Pulmonary artery endothelial cell (primary cell): ENCODE measurements at places on chromosomes 7 and 10. TPM values are rescaled to one million over a fixed set of nuclear protein-coding genes. Genes with fewer than 3 reads are reported as not detected.

DNA sequence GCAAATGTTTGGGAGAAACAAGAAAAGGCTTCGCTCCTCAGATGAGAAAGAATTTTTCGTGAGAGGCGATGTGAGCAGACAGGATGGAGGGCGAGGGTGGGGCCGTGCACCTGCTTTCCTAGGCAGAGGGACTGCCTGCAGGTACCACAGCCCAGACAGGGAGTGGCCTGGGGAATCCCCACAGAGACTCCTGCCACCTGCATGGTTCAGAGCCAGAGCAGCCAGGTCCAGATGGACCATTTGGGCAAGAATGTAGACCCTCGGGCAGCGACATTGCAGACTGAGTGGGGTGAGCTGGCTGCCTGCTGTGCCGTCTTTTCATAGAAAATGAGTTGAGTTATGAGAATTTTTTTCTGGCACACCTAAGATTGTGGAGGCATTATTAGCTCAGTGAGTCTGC, 216.8 kb downstream of the SNX10 start:
- DNase-seq = no peak

GRCh38 chr7:137664846-137665245, 181.9 kb downstream of the DGKI start:
- DNase-seq = no peak

- no peak for DNase-seq
These were observed 49.6 kb upstream of the SMNDC1 start for GRCh38 chr10:110354322-110354766.

GRCh38 chr10:127881262-127881661, 11.5 kb downstream of the CLRN3 start:
- no peak for DNase-seq

GRCh38 chr10:24651923-24652322, 71.8 kb downstream of the ARHGAP21 start:
- no peak for DNase-seq

- no peak for DNase-seq
These were observed 3.5 kb downstream of the ELMO1 start for GRCh38 chr7:37445064-37445723.

DNA sequence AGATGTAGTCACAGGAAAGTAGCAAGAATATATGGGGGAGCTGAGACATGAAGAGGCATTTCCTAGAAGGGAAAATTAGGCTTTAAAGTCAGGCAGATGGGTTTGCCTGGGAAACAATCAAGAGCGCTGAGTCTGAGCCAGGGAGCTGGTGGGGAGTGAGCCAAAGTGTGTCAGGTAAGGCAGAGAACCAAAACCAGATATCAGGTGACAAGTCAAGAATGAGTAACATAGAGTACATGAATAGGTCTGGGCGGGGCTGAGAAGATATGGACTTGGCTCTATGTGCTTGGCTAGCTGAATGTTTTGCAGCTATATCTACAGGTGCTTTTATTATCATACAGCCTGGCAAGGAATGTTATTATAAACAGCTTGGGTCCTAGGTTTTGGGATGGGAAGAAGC, 49.3 kb downstream of the GPR141 start:
- DNase-seq = no peak

GRCh38 chr10:103709341-103709920, 145.9 kb downstream of the SH3PXD2A start:
- DNase-seq = no peak

DNA sequence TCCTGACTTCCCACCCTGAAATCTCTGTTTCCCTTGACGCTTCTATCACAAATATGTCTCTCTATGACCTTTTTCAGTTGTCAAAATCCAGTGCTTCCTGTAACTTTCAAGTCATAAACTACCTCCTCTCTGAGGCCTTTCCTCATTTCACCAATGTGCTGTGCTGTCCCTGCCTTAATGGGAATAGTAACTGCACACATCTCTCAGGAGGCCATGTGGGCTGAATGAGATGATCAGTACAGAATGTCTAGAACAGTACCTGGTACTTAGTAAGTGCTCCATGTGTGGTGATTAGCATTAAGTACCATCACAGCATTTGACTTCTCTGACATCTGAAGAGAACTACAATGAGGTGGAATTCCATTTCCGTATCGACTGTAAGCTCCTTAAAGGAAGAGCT, 588.5 kb downstream of the KCNMA1 start:
- DNase-seq = no peak

- no peak for DNase-seq
These were observed 11.5 kb downstream of the SGPL1 start for GRCh38 chr10:70827086-70827757.

- DNase-seq = no peak
These were observed 58.6 kb upstream of the COL13A1 start for GRCh38 chr10:69742928-69743602.

- DNase-seq = no peak
These were observed 155.4 kb downstream of the DIP2C start for GRCh38 chr10:534047-534566.

GRCh38 chr10:59331661-59332060, 30.7 kb downstream of the FAM13C start:
- DNase-seq = no peak

GRCh38 chr7:14739841-14740185, 162.7 kb downstream of the DGKB start:
- DNase-seq = no peak

DNA sequence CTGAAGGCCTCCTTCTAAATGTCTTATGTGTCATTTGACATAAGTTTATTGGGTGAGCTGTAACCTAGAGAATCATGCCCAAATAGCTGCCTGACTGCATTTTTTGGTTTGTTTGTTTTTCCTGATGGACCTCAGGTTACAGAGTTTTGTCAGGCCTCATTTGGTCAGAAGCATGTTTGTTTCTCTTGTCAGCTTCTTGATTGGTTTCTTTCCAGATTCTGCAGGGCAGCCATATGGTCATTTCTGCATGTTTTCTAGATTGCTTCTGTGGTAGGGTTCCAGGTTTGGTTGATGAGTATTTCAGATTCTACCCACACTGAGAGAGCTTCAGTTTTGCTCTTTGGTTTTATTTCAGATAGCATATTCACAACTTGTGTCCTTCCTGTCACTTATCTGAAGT, 28.0 kb downstream of the GLCCI1 start:
- DNase-seq = no peak

DNA sequence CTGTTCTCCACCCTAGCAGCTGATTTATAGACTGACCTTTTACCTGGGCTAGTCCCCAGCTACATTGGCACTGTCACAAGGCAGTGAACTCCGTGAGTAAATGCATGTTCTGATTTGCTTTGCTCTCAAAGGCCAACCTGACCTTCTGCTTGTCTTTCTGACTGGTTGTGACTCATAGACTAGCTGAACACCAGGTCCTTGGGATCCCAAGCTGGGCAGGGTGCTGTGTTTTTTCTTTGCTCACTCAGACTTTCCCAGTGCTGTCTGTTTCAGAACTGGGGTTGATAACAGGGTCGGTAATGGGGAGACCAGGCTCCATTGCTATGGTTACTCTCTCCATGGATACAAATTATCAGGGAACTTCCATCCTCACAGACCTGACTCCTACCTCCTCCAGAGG, 35.0 kb downstream of the EVX1 start:
- DNase-seq = no peak

DNA sequence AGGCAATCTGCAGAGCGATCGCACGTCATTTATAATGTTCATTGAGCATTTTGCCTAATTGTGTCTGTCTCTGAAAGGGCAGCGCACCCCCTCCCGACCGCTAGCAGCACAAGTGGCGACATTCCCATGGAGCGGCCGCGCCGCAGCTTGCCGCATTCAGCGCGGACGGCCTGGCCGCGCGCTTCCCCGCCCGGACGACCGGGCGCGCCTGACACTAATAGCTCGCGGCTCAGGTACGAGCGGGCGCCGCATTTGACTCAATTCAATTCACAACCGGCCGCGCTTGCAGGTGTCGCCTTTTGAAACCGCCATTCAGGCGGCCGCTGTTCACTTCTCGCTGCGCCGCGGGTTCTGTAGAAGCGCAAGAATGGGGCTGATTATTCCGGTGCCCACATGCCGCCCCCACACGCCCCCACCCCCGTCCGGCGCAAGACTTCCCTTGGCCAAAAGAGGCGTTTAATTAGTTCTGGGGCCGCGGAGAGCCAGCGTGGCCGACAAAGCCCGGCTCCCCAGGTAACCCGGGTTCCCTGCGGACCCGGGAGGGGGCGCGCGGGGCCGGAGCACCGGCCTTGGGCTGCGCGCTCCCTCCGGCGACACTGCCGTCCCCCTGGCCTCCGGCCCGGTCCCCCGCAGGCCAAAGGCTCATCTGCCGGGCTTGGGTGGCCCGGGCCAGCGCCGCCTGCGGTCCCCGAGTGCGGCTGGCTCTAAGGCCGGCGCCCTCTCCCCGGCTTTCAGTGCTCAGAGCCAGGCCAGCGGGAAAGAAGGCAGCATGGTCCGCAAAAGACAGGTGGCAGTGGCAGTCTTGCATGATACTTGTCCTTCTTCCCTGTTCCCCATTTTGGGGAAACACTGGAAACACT, 18.7 kb upstream of the PTF1A start:
- no peak for DNase-seq

- no peak for DNase-seq
These were observed 38.4 kb downstream of the AMPH start for GRCh38 chr7:38592737-38593288.

DNA sequence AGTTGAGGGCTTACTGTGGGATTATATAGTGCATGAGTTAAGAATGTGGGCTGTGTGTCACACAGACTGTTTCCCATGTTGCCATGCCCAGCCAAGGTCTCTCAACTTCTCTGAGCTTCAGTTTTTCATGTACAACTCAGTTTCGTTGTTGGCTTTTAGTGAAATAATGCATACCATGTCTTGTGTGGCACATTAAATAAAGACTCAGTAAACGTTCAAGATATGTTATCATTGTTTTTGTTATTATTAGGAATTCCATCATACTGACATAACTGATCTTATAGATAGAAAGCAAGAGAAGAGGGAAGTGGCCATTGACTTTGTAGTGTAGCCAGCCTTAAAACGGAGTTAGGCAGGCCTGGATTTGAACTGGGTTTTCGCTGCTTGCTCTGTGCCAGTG, 2.9 kb downstream of the CDK14 start:
- no peak for DNase-seq

DNA sequence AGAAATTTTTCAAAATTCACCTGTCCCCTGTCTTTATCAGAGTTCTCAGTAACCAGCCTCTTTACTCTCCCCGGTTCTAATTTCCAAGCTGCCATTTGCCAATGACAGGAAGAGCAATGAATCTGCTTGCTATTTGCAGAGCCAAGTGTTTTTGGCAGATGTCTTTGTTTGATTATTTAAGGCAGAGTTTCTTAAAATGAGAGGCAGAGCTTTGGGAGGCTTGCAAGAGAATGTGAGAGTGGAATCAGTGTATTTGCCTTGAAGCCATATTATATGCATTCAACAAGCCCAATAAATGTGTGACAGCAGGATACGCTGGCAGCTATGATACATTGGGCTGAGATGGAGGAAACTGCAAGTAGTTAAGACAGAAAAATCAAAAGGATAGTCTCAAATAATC, 196.5 kb downstream of the PHF14 start:
- no peak for DNase-seq

C10orf105 gene
- total RNA-seq = not detected in 2 replicates

IDI2 gene
- not detected in 2 replicates for total RNA-seq

SGCE gene
- total RNA-seq = 63.8 and 70.2 TPM in 2 replicates

DNAJC2 gene
- 21.9 and 26.4 TPM in 2 replicates for total RNA-seq

PTPN20 gene
- total RNA-seq = 0.26 and 1.7 TPM in 2 replicates

MALRD1 gene
- total RNA-seq = not detected in 2 replicates

CRHR2 gene
- total RNA-seq = not detected in 2 replicates

KAT6B gene
- total RNA-seq = 10.0 and 16.6 TPM in 2 replicates

LRIT1 gene
- total RNA-seq = not detected in 2 replicates

CAMK1D gene
- 0.86 and 3.1 TPM in 2 replicates for total RNA-seq

GPR37 gene
- 1.7 and 8.1 TPM in 2 replicates for total RNA-seq

MACC1 gene
- under 0.01 TPM in 2 replicates for total RNA-seq
